Karpas-422 (cell line): ENCODE measurements at places on chromosomes 4 and X. TPM values are rescaled to one million over a fixed set of nuclear protein-coding genes. Genes with fewer than 3 reads are reported as not detected.

CCKAR gene
- total RNA-seq: not detected in 2 replicates

ARHGEF9 gene
- total RNA-seq: 18.2 and 25.6 TPM in 2 replicates

RHOXF2 gene
- total RNA-seq: not detected in 2 replicates

CENPE gene
- 16.8 and 30.7 TPM in 2 replicates for total RNA-seq

GLUD2 gene
- total RNA-seq: 0.07 and 0.11 TPM in 2 replicates

- DNase-seq: no peak
These were observed 996.4 kb downstream of the C4orf33 start for GRCh38 chr4:130092187-130093015.

GRCh38 chr4:103450693-103451092 is 252.6 kb upstream of the CENPE start:
- DNase-seq: no peak

DNA sequence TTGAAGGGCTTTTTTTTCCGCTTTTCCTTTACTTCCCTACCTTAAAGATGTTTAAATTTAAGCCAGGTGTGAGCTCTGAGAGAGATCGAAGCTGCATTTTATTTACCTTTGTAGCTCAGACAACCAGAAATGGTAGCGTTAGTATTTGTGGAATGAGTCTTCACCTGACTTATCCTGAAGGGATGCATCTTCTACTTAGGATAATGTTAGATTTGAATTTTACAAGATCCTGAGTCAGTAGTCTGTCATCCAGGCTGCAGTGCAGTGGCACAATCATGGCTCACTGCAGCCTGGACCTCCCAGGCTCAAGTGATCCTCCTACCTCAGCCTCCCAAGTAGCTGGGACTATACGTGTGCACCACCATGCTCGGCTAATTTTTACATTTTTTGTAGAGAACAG is 26.2 kb downstream of the TMSB4X start:
- DNase-seq: no peak

DNA sequence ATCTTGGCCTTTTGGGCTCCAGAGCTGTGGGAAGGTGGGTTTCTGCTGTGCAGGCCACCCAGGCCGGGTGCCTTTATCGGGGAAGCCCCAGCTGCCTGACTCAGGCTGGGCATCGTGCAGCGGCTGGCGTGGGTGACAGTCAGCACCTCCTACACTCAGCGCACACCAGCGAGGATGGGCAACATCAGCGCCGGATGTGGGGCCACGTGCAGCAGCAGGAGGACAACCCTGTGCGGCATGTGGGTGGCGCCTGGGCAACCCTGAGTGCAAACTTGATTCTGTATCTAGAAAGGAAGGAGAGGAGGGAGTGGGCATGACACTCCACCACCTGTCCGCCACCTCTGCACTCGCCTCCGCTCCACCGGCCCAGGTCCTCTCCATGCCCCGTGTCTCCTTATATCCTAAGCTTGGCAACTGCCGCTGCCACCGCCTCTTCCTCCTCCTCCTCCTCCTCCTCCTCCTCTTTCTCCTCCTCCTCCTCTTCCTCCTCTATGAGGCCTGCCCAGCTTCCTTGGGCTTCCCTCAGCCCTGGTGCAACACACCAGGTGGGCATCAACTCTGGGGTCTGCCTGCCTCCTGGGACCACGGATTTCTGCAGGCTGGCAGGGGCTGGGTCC is 107.4 kb upstream of the AFAP1 start:
- peak; percentile 60 for DNase-seq

- DNase-seq: no peak
These were observed 905.0 kb downstream of the RAB28 start for GRCh38 chr4:12579172-12579571.

GRCh38 chr4:157170321-157170720 is 50.2 kb upstream of the GRIA2 start:
- DNase-seq: no peak
